Pancreas (tissue), 10 donors: ENCODE measurements at places on chromosomes 1 and 21. TPM values are rescaled to one million over a fixed set of nuclear protein-coding genes. Genes with fewer than 3 reads are reported as not detected.

- H3K27me3 ChIP-seq, result no peaks in the 10 kb centered on the region
- H3K36me3 ChIP-seq, result no peaks in the 10 kb centered on the region
- no peak for DNase-seq
- no peak overlapping the region for H3K27ac ChIP-seq
These were observed 468.4 kb upstream of the C1orf87 start for GRCh38 chr1:60541831-60542532.

KCNJ15 gene
- 16.9 TPM for total RNA-seq

GRCh38 chr1:202200112-202200548 is 6.5 kb downstream of the LGR6 start:
- H3K4me1 ChIP-seq, result no peaks in the 10 kb centered on the region
- no peak overlapping the region for H3K4me3 ChIP-seq
- no peaks in the 10 kb centered on the region for H3K27me3 ChIP-seq
- H3K36me3 ChIP-seq, result no peaks in the 10 kb centered on the region
- no peak overlapping the region for H3K27ac ChIP-seq

MCL1 gene
- 118 TPM for total RNA-seq

GRCh38 chr21:43282358-43283120 is 113.7 kb downstream of the CRYAA start:
- H3K27me3 ChIP-seq, result no peaks in the 10 kb centered on the region
- DNase-seq, result no peak
- H3K4me1 ChIP-seq, result no peaks in the 10 kb centered on the region
- no peak overlapping the region for H3K4me3 ChIP-seq
- H3K27ac ChIP-seq, result no peak overlapping the region
- H3K36me3 ChIP-seq, result no peaks in the 10 kb centered on the region

GRCh38 chr1:12336413-12336812 is 106.6 kb downstream of the VPS13D start:
- no peak overlapping the region for H3K27ac ChIP-seq
- DNase-seq, result peak; percentile 64

HLX gene
- total RNA-seq, result 2.6 TPM

- DNase-seq, result no peak
- no peaks in the 10 kb centered on the region for H3K27me3 ChIP-seq
- H3K4me3 ChIP-seq, result no peak overlapping the region
These were observed 51.1 kb upstream of the RBM15 start for GRCh38 chr1:110288111-110288510.

SLC44A5 gene
- total RNA-seq, result 3.0 TPM

- peak; percentile 87 for DNase-seq
- no peaks in the 10 kb centered on the region for H3K36me3 ChIP-seq
- peaks cover 13% of the 10 kb centered on the region for H3K4me1 ChIP-seq
- H3K27me3 ChIP-seq, result no peaks in the 10 kb centered on the region
- no peak overlapping the region for H3K27ac ChIP-seq
These were observed 225.4 kb downstream of the CAMTA1 start for GRCh38 chr1:7010534-7011200.

DNA sequence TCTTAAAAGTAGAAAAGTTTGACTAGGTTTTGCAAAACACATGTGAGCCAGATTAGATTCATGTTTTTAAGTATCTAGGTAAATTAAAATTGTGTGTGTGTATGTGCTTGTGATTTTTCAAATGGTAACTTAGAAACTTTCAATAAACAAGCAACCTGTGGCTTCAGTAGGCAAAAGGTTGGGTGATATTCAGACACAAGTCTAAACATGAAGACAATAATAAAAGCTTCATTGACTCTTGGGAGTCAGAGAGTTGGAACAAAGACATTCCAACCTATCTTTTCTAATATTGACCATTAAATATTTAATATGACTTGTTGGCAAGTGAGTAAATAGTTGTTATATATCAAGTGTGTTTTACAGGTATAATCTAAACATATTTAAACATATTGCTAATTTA is 1049.6 kb upstream of the ADGRL4 start:
- H3K27me3 ChIP-seq, result no peaks in the 10 kb centered on the region
- H3K27ac ChIP-seq, result no peak overlapping the region
- H3K36me3 ChIP-seq, result no peaks in the 10 kb centered on the region
- DNase-seq, result no peak
- H3K4me3 ChIP-seq, result no peak overlapping the region
- no peaks in the 10 kb centered on the region for H3K4me1 ChIP-seq

DNA sequence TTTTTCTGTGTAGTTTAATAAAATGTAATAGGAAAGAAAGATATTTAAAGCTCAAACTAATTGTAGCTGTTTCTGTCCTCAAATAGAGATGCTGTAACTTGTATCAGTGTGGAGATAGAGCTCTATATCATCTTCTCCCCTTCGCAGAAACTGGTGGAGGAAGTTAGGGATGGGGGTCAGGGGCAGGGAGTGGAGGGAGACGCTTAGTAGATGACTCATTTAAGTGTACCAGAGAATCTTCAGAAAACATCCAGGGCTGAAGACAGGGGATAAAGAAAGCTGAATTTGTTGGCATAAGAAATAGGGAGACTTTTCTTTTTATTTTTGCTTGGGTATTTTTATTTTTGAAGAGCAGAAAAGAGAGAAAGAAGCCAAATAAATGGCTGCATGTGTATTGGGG is 282.6 kb upstream of the DPYD start:
- H3K4me1 ChIP-seq, result no peaks in the 10 kb centered on the region
- no peaks in the 10 kb centered on the region for H3K36me3 ChIP-seq
- no peak overlapping the region for H3K27ac ChIP-seq
- no peaks in the 10 kb centered on the region for H3K27me3 ChIP-seq
- no peak for DNase-seq

CFAP74 gene
- total RNA-seq, result not detected

DNA sequence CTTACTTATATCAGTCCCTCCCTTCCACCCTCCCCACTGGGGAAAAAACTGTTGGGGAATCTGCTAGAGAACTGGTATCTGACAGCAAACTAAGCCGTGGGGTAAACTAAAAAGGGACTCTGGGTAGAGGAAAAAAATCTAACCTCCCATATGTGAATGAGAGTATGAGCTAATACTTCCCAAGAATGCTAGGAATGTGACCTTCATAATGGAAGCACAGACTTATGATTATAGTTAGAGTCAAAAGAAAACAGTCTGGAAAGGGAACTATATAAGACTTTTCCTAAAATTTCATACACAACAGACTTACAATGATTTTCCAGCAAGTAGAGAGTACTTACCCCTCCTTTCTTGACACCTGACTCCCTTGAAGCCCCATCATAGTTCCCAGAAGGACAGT is 23.0 kb upstream of the RBBP5 start:
- H3K27me3 ChIP-seq, result no peaks in the 10 kb centered on the region
- H3K27ac ChIP-seq, result peak overlapping the region; percentile 13
- no peaks in the 10 kb centered on the region for H3K4me1 ChIP-seq
- no peak for DNase-seq
- no peak overlapping the region for H3K4me3 ChIP-seq
- no peaks in the 10 kb centered on the region for H3K36me3 ChIP-seq

GRCh38 chr1:93695411-93696005 is 13.9 kb upstream of the BCAR3 start:
- no peak for DNase-seq
- no peak overlapping the region for H3K27ac ChIP-seq
- no peaks in the 10 kb centered on the region for H3K36me3 ChIP-seq
- H3K27me3 ChIP-seq, result no peaks in the 10 kb centered on the region
- H3K4me3 ChIP-seq, result no peak overlapping the region

- DNase-seq, result no peak
- H3K27me3 ChIP-seq, result no peaks in the 10 kb centered on the region
- no peaks in the 10 kb centered on the region for H3K4me1 ChIP-seq
- no peak overlapping the region for H3K27ac ChIP-seq
- no peaks in the 10 kb centered on the region for H3K36me3 ChIP-seq
These were observed 30.4 kb upstream of the EYA3 start for GRCh38 chr1:28118640-28119307.

DNA sequence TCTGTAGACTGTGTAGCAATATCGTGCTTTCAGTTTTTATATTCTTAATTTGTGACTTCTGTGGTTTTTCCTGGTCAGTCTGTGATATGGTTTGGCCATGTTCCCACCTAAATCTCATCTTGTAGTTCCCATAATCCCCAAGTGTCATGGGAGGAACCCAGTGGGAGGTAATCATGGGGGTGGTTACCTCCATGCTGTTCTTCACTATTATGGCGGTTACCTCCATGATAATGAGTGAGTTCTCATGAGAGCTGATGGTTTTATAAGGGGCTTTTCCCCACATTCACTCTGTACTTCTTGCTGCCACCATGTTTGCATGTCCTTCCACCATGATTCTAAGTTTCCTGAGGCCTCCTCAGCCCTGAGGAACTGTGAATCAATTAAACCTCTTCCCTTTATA is 169.8 kb downstream of the LEPR start:
- no peak for DNase-seq
- no peaks in the 10 kb centered on the region for H3K27me3 ChIP-seq
- no peak overlapping the region for H3K27ac ChIP-seq

DNA sequence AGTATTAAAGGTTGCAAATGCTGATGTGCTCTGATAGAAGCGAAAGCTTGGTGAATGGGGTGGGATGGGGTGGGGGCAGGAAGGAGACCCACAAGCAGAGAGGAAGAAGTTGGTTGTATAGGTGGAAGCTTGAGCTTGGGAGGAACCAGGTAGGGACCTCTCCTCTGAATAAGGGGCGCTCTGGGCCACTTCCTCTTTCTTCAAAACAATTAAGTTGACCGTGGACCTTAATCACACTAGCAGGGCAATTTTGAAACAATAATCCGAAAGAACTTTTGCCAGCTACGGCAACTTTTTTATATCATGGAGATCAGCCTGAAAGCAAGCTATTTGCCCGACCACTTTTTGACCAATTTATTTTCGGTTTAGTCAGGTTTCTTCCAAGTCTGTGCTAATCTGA is 1.9 kb upstream of the DYRK1A start:
- H3K36me3 ChIP-seq, result no peaks in the 10 kb centered on the region
- no peak for DNase-seq
- H3K4me1 ChIP-seq, result peaks cover 12% of the 10 kb centered on the region
- no peak overlapping the region for H3K27ac ChIP-seq
- H3K4me3 ChIP-seq, result no peak overlapping the region

AVPR1B gene
- 0.13 TPM for total RNA-seq
